NCI-H1436 (cell line): ENCODE measurements at places on chromosomes 1 and 21.

DNA sequence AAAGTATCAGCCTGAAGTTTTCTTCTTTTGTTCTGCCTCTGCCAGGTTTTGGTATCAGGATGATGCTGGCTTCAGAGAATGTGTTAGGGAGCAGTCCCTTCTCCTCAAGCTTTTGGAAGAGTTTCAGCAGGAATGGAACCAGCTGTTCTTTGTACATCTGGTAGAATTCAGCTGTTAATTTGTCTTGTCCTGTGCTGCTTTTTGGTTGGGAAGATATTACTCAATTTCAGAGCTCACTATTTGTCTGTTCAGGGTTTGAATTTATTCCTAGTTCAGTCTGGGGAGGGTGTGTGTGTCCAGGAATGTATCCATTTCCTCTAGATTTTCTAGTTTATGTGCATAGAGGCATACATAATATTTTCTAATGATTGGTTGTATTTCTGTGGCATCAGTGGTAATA, 12.8 kb downstream of the ZNF678 start:
- no peak for DNase-seq

GRCh38 chr1:92701147-92701546, 83.8 kb downstream of the EVI5 start:
- DNase-seq, result no peak

DNA sequence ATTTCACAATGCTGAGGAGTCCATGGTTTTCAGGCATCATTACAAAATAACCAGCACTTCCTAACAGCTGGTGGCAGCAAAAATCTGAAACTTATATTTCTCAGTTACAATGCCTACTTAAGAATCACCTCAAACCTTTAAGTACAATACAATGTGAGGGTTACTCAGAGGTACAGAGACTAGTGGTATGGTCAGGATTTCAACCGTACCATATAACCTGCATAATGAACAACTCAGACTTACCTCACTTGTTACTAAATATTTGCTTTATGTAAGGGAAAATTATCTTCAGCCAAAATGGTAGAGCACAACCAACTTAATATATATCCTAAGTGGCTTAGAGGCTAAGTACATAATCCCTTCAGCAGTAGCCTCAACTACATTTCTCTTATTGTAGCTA, 344.5 kb downstream of the SMYD3 start:
- no peak for DNase-seq

GRCh38 chr21:42397746-42398394, 2.0 kb upstream of the TMPRSS3 start:
- no peak for DNase-seq

DNA sequence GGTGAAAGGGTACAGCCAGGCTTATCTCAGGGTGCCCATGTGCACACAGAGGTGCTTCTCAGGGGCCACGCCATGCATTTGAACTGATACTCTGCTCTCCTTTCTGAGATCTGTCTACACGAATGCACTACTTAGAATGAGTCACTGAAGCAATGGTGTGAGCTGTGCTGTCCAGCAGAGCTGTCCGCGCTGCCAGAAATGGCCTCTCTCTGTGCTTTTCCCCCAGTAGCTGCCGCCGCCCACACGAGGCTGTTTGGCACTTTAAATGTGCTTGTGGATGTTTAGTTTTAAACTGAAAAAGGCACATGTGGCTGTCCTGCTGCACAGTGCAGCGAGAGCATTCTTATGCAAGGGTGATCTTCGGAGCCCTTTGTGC, 87.1 kb upstream of the COL6A1 start:
- no peak for DNase-seq

DNA sequence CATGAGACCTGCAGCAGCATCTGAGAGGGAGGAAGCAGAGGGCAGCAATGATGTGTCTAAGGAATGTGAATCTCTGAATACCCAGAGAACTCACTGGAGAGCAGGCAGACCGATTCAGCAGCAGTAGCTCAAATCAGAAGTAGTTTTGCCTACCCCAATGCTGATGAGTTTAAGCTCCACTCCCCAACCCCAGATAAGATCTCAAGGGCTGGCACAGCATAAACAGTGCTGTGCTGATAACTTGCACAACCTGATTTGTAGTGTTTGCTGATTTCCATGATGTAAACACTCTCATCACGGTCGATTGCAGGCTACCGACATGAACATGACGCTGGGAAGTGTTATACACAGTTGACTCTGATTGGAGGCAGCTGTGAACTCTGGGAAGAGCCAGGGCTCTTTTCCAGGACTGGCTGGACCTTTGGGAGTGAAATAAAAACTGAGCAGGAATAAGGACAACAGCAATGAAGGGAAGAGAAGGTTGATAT, 11.2 kb upstream of the HMGCS2 start:
- DNase-seq, result no peak

- DNase-seq, result no peak
Measured at GRCh38 chr1:82901561-82901960, 1097.4 kb downstream of the TTLL7 start.

DNA sequence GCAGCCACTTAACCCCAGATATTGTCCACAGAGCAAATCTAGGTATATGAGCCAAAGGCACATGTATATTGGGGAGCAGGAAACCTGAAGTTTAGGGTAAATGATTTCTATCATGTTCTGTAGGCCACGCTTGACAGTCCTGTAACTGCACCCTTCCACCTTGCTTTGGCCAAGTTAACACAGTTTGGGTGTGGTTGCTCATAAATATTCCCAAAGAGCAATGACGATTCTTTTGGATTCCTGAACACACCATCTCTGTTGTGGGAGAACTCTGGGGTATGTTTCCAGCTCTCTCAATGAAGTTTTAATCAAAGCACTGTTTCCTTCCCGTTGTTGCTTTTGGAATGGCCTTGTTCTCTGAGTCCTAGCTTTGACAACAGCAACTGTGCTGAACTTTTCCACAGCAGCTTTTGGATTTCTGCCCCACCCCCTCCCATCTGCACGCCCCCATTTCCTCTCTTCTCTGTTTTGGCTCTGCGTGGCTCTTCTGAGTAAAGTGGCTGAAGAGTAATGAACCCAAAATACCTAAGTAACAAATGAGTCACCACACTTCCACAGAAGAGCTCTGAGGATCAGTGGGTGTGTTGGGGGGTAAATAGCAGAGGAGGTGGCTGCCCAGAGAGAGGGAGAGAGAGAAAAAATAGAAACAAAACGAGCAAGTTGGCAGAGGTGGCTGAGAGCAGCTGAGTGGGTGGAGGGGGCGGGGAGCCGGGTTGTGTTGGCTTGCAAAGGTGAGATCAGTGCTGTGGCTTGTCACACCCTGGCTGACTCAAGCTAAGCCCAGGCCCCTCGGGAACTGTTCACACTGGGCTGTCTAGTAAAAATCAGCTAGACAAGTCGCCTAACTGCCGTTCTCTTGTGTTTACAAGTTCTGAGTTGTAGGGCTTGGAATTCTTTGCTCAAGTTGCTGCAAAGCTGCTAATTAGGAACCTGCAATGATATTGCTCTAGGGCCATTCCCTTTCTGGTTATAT, 26.9 kb upstream of the RAP1A start:
- DNase-seq, result no peak

GRCh38 chr1:157982136-157982535, 11.3 kb upstream of the KIRREL1 start:
- DNase-seq, result no peak

DNA sequence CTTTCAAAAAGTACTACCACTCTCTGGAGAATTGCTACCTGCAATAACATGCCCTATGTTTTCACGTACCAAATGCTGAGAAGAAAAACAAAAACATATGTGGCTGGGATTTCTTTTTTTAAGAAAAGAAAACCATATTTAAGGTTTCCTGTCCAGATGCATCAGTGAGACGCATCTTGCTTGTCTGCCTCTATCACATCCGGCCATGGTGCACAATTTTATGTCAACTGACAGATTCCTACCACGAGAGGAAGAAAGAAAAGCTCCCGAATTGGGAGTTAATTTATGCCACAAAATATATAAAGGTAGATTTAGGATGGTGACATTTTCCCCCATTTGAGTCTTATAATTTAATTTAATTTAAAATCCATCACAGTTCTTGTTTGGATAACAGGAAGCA, 62.3 kb upstream of the COL24A1 start:
- no peak for DNase-seq

DNA sequence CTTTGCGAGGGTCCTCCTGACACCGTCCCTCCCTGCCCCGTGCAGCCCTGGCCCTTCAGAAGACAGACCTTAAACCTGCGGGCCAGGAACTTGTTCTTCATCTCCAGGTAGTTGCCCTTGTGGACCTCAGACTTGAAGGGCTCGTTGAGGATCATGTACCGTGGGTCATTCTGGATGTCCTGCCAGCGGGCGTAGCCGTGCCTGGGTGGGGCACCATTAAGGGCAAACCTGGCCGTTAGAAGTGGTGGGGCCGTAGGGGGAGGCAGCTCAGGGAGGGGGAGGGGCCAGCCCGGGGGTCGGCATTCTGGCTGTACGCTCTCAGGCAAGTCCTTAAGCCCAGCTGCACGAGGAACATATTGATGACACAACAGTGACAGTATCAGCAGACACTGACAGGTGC, 64.6 kb downstream of the KCNAB2 start:
- DNase-seq, result no peak

DNA sequence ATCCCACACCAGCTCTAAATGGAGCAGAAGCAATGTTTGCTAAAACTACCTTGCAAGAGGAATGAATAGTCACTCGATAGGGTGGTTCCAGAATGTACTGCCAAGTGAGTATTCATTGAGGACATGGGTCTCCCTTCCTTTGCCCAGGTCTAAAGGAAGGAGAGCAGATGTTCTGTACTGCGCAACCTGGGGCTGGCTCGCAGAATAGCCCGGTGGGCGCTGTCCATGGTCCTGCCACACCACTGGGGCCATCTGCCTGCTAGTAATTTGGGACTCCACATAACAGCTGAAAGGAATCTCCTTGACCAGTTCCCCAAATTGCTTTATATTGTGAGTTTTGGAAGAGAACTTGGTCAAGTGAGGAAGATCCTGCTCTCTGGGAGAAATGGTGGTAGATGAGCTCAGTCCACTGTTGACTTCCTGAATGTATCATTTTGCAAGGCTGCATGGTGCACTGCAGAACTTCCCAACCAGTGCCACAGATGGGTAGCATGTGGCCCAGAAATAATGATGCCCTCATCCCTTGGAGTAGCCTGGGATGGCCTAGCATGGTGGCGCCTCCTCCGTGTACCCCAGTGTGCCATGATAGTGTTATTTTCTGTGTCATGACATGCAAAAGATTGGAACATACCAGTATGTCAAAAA, 5.7 kb downstream of the SLC6A17 start:
- DNase-seq, result no peak

DNA sequence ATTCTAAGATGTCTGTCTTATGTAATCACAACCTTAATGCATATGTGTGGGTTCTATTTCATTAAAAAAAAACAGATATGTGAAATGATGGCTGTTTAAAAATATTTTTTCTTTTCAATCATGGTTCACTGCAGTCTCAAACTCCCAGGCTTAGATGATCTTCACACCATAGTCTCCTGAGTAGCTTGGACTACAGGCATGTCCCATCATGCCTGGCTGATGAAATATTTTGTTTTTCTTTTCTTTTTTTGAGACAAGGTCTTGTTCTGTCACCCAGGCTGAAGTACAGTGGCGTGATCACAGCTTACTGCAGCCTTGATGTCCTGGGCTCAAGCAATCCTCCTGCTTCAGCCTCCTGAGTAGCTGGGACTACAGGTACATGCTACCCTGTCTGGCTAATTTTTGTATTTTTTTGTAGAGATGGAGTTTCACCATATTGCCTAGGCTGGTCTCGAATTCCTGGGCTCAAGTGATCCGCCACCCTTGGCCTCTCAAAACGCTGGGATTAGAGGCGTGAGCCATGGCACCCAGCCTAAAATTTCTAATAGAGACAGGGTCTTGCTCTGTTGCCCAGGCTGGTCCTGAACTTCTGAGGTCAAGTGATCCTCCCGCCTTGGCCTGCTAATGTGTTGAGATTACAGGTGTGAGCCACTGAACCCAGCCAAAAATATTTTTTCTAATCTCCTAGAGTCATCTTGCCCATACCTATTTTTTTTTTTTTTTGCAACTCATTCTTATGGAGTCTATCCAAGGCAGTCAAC, 67.6 kb downstream of the GIPC2 start:
- DNase-seq, result no peak

DNA sequence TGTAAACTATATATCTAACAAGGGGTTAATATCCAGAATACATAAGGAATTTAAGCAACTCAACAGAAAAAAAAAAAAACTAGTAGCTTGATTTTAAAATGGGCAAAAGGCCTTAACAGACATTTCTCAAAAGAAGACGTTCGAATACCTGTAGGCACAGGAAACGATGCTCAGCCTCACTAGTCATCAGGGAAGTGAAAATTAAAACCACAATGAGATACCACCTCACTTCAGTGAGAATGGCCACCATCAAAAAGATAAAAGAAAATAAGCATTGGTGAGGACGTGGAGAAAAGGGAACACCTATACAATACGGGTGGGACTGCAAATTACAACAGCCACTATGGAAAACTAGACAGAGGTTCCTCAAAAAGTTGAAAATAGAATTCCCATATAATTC, 37.3 kb downstream of the NPHP4 start:
- no peak for DNase-seq

- DNase-seq, result peak; percentile 35
Measured at GRCh38 chr1:9724706-9725476, 73.4 kb downstream of the PIK3CD start.

DNA sequence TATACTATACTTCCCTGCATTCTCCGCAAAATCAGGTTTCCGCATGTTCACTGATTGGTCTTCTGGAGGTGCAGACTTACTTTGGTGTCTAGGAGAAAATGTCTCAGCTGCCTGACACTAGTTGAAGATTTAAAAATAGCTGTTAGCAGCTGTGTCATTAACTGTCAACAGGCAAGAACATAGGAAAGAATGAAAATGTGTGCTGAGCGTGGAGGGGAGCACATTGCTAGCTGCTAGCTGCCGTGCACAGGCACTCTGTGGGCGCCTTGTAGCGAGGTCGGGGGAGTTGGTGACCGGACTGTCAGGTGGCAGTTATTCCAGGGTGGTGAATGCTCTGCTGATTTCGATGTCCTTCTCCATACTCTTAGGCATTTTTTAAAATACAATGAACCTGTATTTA, 5.2 kb downstream of the FAAH start:
- DNase-seq, result no peak

GRCh38 chr1:62484824-62485468, 48.1 kb downstream of the USP1 start:
- no peak for DNase-seq

DNA sequence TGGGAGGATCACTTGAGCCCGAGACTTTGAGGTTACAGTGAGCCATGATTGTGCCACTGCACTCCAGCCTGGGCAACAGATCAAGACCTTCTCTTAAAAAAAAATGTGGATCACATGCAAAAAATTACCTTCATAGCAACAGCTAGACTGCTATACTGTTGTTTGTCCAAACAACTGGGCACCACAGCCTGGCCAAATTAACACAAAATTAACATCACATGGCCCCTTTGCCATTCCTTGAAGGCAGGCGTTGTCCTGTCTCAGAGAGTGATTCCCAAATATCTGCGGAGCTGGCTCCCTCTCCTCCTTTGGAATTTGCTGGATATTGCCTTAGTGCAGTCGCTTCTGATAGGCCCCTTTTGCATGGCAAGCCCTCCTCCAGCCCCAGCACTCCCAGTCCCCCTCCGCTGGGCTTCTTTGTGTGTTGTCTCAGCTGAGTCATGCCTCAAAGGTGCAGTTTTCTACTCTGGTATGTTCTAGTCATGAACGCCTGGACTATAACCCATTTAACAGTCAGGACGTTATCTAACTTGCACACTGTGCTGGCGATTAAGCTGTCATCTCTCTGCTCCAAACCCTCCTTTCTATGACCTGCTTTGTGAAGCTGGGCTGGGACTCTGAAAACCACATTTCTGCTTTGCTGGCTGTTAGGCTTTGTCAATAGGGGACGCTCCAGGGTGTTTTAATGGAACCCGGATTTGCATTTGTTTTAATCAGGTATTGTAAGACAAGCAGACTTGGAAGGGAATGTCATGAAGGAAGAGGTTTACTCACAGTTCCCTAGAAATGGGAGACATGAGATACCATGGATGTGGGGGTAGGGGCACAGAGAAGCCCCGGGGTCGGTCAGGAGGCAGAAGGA, 20.1 kb upstream of the HPCAL4 start:
- DNase-seq, result no peak
